ENCODE measurements at places on chromosomes 2 and 18. TPM values are rescaled to one million over a fixed set of nuclear protein-coding genes. Genes with fewer than 3 reads are reported as not detected.

GRCh38 chr2:111208639-111209038 lies 87.9 kb downstream of the BCL2L11 start:
- no peak for DNase-seq

DSEL gene
- not detected for total RNA-seq

CDH20 gene
- total RNA-seq = not detected

FRZB gene
- not detected for total RNA-seq
